ENCODE measurements at places on chromosomes 11 and 22.

DNA sequence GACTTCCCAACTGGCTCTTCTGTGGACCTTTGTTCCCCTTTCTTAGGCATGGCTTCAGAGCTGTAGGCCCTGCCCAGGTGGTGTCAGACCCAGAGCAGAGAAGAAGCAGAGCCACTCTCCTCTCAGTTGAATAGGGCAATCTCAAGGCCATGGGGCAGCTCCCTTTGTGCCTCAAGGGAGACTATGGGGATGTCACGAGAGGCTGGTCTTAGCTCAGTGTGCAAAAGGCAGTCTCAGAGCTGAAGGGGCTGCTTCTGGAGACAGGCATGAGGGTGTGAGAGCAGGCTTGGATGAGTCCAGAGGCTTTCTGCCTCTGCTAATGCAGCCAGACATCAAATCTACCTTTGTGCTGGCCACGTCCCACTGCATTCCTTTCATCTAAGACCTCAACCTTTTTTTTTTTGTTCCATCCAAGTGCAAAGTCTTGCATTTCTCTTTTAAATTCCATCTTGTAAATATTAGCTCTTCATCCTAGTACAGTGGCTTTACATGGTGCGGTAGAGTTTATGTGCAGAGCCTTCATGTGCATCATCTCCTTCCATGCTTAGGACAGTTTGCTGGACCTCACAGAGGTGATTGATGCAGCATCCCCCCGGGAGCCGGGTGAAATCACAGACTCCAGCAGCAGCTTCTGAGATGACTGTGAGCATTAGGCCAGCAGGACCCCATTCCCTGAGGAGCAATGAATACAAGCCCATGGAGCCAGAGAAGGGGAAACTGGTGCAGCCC is 34.2 kb upstream of the FCHSD2 start:
- no peak for DNase-seq

DNA sequence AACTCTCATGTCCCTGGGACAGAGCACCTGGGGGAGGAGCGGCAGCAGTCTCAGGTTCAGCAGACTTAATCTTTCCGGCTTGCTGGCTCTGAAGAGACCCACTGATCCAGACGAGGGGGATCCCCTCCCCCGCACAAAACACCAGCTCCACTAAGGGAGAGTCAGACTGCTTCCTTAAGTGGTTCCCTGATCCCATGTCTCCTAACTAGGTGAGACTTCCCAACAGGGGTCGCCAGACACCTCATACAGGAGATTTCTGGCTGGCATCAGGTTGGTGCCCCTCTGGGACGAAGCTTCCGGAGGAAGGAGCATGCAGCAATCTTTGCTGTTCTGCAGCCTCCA is 157.2 kb upstream of the TMEM45B start:
- DNase-seq: no peak

DNA sequence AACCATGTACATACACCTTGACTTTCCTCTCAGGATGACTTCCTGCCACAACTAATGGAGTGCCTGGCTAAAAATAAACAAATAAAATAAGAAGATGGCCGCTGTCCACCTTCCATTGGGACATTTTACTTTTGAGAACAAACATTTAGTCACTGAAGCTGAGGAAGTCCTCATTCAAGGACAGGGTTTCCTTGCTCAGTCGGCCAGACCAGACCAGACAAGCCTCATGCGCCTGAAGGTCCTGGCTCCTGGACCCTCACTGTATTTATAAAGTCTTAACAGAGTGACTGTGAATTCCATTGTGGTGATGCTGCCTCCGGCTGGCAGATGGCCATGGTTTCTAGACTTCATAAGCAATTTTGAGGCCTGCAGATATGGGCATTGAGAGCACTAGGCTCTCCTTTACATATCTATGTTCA is 114.5 kb downstream of the MAML2 start:
- DNase-seq: no peak

GRCh38 chr11:9057007-9057406 is 34.4 kb downstream of the SCUBE2 start:
- DNase-seq: no peak

- no peak for DNase-seq
Measured at GRCh38 chr11:60389279-60389910, 6.9 kb upstream of the MS4A14 start.

DNA sequence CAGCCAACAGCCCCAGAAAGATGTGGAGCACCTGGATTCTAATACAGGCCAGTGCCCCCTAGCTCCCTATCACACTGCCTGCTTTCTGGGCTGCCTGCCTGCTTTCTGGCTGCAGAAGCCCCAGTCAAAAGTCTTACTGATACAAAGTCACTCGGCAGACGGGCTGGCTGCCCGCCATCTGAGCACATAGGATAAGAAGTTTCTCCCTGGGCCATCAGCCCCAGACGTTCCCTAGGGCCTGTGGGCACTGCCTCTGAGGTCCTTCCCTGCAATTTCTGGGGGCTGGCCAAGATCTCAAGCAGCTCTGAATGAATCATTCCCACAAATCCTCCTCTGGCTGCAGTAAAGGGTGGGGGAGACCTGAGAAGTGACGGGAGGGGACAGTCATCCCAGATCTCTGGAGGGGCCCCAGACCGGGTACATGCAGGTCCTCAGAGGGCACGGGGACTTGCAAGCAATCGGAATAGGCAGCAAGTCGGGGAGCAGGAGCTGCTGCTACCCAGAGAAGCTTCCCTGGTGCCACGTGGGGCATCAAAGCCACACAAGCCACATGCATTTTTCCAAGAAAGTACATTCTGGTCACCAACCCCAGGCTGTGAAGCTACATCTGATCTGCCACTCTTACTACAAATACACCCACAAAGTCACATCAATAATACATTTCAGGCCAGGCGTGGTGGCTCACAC is 4.7 kb downstream of the TPST2 start:
- no peak for DNase-seq

- no peak for DNase-seq
Measured at GRCh38 chr11:44727114-44727372, 281 bp downstream of the TSPAN18 start.

DNA sequence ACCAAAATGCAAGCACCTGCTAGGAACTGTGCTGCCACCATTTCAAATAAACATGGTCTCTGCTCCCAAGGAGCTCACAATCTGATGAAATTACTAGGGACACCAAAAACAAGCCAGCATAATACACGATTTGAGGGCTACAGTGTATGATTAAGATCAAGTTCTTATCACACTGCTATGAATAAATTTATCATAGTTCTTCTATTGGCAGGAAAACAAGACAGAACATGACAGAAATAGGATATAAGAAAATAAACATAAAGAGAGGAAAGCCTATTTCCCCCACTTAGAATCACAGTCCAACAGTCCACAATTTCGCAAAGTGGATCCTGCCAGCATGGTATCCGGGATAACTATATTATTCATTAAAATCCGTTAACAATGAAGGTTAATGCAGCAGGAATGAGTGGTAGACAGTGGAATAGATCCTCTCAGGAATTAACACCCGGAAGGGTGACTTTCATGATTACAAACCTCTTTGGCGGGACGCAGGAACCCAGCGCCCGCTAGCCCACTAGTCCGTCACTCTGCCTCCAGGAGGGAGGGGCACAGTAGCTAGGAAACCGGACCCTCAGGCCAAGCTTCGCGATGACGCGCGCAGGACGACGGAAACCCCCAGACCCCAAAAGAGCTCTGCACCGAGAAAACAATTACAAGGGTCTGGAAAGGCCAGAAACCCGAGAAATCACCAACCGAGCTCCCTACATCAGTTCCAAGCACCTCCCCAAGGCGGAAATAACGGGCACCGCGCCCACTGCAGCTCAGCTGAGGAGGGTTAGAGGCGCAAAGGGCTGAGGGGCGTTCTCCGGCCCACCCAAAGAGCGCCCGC is 607 bp downstream of the CCDC82 start:
- peak; percentile 82 for DNase-seq
